ENCODE measurements at places on chromosomes 1 and 21.

DNA sequence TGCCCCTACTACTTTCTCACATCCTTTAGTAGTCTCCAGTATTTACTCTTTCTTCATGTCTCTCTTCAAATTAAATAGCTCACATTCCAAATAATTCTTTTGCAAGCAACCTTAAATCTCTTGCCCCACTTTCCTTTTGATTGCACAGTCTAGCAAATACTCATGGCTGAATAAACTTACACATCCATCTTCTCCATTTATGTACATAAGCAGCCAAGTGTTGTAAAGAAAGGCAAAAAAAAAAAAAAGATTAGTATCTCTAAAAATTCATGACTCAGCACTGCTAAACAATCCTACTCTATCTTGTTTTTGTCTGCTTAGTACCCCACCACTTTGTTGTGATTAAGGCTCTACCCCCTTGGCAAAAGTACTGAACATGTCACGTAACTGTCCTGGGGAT, 42.6 kb downstream of the F13B start:
- DNase-seq: no peak

GRCh38 chr1:31765041-31765467, 914 bp upstream of the ADGRB2 start:
- DNase-seq: no peak

GRCh38 chr1:18714404-18715175, 83.9 kb downstream of the PAX7 start:
- no peak for DNase-seq

DNA sequence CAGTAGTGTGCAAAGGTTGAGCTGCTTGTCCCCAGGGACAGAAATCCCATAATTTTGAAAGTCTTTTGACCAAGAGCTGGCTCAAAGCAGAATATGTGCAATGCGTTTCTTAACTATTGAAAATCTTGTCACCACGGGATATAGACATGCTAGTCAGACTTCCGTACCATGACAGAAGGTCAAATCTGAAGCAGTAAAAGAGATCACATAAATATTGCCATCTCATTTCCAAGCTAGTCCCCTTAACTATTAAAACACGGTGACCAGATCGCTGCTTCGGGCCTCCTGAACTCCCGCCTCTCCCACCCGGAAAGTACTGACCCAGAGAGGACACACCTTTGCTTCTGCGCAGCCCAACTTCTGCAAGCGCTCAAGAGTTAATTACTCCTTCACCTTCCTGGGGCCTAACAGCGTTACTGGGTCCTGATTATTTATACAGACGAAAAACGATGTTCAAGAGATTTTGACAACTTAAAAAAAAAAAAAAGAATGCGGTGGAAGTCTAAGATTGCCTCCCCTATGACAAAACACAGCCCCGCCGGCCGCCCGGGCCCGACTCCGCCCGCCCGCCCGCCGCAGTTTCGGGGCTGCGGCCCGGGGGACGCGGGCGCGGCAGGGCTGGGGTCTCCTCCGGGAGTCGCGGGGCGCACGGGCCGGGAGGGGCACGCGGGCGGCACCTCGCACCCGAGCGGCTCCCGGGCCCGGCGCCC, 692 bp downstream of the SORT1 start:
- DNase-seq: no peak

- DNase-seq: no peak
These were observed 49.0 kb downstream of the MAGI3 start for GRCh38 chr1:113439277-113439670.

DNA sequence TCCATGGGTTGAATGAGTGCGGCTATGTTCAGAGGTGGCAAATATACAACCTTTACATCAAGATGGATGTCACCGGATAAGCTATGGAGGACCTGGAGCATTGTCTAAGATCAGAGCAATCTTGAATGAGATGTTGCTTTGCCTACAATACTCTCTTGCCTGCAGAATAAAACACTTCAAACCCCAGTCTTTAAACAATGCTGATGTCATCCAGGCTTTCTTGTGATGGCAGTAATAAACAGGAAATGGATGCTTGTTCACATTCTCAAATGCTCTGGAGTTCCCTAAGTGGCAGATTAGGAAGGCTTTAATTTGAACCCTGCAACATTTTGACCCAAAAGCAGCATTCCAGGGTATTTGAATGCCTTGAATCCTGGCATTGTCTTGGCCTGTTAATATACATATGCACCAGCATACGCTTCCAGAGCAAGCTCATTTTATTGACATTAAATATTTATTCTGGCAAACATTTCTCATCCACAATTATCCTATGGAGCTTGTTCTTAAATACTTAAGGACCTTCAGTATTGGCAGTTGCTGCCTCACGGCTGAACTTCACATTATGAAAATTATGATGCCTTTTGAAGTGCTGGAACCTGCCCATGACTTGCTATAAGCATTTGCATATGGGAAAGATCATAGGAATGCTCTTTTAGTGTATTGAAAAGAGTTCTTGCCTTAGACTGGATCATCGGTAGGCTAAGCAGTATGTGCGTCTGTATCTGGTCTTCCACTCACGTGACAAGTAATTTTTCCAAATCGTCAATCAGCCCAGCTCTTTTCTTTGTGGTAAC, 422.7 kb downstream of the SIPA1L2 start:
- DNase-seq: no peak

- DNase-seq: no peak
These were observed 48.2 kb upstream of the ARHGEF16 start for GRCh38 chr1:3405974-3406867.

DNA sequence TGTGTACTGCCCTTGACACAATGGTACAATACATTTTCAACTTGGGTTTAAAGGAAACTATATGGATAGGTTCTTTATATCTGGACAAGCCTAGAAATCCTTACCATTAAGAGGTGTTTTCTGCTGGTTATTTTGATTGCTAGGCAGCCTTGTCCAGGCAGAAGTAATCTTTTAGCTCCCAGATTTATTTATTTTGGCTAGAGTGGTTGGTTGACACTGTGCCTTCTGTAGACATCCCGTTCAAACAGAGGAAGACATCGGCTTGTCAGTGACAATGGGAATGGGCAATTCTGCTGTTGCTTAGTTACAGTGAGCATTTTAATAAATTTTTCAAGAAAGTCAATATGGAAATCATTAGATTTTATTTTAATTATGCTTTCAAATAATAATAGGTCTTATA, 138.8 kb downstream of the VPS13D start:
- DNase-seq: no peak

DNA sequence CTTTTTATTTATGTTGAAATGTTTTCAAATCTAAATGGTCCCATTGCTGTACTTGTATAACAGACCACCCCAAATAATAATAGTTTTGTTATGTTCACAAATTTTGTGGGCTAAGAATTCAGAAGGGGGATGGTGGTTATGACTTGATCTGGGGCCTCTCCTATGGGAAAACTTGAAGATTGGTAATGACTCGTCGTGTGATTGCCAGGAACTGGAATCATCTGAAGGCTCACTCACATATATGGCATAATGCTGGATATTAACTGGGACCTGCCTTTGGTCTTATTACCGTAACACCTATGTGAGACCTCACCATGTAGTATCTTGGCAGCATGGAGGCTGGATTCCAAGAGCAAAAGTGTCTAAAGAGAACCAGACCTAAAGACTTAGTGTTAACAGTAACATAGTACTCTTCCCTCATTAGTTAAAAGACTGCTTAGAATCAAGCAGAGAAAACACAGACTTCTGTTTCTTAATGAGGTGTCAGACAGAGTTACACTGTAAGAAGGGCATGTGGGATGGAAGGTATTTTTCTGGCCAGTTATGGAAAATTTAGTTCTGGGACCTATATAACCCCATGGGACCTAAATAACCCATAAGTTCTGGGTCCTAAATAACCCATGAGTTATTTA, 11.9 kb downstream of the LYPLAL1 start:
- no peak for DNase-seq

GRCh38 chr1:114355240-114355639, 155.8 kb downstream of the TRIM33 start:
- DNase-seq: no peak

DNA sequence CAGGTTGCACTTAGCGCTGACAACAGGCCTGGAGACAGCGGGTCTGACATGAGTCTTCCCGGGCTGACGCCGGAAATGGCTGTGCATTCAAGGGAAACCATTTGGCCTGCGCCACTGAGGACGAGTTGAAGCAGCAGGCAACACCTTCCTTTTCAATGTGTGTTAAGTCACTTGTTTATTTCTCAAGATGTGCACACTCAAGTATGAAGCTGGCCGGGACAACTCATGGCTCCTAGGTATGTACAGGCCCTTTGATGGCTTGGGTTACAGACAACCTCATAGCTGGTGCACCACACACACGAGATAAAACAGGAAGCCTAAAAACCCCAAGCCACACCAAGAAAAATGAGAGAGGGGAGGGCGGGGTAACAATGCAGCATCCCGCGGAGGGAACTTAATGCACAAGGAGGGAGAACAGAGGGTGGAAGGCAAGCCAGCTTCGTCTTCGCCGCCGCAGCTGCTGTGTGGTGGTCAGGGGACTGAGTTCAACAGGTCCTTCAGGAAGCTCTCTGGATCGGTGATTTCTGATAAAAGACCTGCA, 118.0 kb upstream of the IFFO2 start:
- peak; percentile 56 for DNase-seq

DNA sequence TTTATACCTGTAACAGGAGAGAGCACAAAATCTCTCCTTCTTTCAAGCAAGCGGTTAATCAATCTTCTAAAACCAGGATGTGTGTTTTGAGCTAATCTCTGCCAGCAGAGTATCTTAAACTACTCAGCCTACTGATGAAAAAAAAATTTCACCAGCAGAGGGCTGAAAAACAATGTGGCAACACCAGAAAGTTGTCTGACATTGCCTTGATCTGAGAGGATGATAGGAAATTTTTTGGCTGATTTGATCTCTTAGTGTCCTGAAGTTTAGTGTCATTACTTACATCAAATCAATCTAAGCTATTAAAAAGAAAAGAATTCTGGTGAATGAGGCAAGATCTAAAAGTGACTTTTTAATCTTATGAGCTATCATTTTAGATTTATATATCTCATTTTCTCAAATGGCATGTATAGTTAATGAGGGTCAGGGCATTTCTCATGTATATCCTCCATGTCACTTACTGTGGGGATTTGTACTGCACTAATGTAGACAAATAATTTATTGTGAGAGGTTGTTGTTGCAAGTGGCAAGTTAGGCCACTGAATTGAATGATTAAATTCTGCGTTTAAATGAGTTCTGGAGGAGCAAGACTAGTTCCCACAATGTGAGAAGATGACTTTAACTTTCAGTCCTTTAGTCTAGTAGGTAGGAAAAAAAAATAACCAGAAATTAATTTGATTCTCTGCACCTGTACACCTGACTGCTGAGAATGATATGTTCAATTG, 10.9 kb downstream of the ADAMTS1 start:
- DNase-seq: no peak
